ENCODE measurements at places on chromosomes 5 and 9.

DNA sequence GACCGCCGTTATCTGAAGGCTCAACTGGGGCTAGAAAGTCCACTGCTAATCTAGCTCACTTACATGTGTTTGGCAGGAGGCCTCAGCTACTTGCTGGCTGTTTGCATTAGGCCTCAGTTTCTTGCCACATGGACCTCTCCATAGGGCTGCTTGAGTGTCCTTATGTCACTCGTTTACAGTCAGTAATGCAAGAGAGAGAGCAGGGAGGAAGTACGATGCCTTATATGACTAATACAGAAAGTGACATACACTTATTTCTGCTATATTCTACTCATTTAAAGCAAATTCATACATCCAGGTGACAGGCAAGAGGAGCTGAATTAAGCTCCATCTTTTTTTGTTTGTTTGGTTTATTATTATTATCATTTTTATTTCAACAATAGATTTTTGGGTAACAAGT, 179.6 kb downstream of the LURAP1L start:
- DNase-seq = no peak

- DNase-seq = no peak
Observed at GRCh38 chr5:78835176-78835575, 149.9 kb downstream of the ARSB start.

GRCh38 chr5:41281215-41281810, 68.0 kb upstream of the C6 start:
- DNase-seq = no peak

GRCh38 chr5:92435781-92436180, 1052.7 kb upstream of the ARRDC3 start:
- DNase-seq = no peak

GRCh38 chr9:36328798-36329411, 70.7 kb upstream of the GNE start:
- DNase-seq = peak; percentile 68
